Kidney tubule cell (primary cell): ENCODE measurements at places on chromosomes 16 and 17.

DNA sequence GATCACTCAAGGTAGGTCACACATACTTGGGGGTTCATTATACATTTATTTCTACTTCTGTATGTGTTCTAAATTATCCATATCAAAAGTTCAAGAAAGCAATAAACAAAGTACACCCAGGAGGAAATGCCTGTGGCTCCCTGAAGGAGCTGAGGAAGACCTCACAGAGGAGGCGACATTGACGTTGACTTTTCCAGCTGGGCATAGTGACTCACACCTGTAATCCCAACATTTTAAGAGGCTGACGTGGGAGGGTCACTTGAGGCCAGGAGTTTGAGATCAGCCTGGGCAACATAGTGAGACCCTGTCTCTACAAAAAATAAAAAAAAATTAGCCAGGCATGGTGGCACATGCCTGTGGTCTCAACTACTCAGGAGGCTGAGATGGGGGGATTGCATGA, 16.3 kb downstream of the ITGAD start:
- peak; percentile 9 for DNase-seq

- DNase-seq: no peak
These were observed 73.9 kb downstream of the RPGRIP1L start for GRCh38 chr16:53629607-53630312.

- no peak for DNase-seq
These were observed 1.7 kb upstream of the SLC47A2 start for GRCh38 chr17:19718041-19718612.

GRCh38 chr16:79012671-79013434, 587.7 kb downstream of the MAF start:
- no peak for DNase-seq

DNA sequence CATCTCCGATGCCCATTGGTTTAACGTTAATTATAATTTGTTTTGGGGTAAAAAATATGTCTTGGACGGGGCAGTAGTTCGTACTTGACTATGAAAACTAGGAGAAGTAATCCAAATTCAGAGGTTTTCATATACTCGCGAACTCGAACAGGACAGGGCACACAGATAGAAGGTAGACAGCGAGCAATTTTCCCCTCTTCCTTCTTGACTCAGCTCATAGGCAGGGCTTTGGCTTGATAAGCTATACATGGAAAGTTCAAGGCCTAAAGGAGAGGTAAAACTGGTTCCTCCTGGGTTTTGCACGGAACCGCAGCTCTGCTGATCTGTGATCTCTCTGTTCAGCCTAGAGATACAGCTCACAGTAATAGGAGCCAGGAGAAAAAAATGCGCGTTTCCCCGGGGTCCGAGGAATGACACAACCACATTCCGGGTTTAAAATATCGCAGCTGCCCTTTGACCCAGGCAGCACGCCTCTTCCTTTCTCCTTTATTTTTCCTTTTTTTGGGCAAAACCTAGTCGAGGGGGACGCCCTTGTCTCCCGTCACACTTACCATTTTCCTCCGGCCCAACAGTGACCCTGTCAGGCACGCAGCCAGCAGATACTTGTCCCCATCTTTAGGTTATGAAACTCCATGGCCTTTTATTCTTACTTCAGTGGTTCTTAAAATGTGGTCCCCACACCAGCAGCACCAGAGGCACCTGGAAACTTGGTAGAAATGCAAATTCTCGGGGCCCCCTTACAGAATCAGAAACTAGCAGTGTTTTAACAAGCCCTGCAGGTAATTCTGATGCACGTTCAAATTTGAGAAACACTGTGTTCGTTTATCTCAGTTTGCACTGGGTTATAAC, 1.7 kb upstream of the LASP1 start:
- peak; percentile 48 for DNase-seq

GRCh38 chr17:74374858-74375257, 7.6 kb downstream of the GPR142 start:
- DNase-seq: no peak

- DNase-seq: no peak
These were observed 19.2 kb downstream of the CYB561 start for GRCh38 chr17:63426917-63427308.

DNA sequence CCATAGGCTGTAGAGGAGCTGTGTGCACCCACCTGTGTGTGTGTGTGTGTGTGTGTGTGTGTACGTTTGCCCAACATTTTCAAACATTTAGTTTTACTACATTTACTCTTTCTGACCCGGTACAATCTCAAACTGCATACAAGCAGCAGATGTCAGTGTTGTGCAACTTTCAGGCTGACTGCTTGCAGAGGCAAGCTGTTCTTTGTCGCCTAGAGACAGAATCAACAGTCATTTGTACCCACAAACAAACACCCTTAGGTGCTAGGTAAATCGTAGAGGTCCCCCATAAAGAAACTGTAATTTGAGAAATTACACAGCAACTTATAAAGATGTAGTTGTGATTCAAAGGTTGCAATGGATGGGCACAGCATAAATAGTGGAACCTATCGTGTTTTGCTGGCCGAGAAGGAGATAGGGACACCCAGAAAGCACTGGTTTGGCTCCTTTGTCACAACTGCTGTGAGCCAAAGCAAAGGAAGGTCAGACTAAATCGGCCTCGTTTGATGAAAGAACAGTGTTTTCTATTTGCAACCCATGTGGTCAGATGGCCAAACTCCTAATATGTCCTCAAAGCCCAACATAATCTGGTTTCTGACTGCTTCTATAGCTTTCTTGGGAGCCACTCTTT, 478.4 kb downstream of the TOX3 start:
- peak; percentile 65 for DNase-seq

DNA sequence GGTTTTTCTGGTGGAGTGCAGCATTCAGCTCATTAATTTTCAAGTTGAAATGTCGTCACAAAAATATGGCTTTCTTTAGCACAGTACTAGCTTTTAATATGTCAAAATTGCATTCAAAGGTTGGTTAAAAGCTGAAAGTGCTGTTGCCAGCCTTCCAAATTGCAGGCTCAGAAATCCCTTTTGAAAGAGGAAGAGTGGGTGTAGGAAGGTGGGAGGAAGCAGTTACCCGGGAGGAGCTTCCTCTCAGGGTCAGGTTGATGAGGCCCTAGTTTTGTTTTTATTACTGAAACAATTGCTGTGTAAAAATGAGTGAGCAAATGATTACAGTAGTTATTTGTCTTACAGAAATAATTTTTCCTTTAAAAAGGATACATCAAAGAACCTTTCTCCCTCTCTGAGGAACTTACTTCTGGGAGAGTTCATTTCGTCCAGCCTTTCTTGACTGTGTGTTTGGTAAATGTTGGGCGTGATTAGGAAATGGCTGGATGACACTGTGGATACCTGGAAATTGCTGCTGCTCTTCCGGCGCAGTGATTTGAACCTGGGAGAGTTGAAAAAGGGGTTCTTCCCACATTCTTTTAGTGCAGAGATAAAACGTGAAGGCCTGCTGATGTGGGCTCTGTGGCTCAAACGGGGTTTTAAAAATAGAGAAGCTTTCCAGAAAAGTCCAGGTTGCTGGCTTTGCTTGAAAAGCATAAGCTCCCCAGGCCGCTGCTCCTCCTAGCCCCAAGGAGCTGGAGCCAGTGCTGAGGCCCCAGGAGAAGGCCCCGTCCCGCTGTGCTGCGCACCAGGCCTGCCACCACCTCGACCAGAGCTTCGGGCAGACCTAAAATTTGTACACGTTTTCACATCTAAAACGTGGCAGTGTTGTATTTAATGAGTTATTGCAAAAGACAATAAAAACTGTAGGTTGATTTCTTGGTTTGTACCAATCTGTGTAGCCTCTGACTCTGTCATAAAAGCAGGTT, 41.7 kb downstream of the SEC14L1 start:
- DNase-seq: no peak

DNA sequence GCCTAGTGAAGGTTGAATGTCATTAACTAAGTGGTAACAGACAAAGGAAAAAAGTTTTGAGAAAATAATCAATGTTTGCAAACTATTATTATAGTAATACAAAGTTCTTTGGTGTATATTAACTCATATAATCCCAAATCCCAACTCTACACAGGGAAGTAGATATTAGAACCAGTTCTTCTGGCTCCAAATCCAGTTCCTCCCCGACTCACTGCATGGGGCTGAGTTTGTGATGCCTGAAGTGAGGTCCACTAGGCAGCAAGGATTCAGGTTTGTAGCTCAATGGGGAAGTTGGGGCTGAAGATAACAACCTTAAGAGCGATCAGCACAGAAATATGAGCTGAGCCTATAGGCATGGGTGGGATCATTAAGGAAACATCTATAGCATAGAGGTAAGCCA, 5.6 kb upstream of the SYNRG start:
- DNase-seq: peak; percentile 27
